Amygdala (tissue), 56 donors: ENCODE measurements at places on chromosomes 2 and 18.

- no peak for DNase-seq
These were observed 14.2 kb downstream of the LIMS2 start for GRCh38 chr2:127661072-127661649.

- DNase-seq, result no peak
These were observed 34.3 kb downstream of the MSH2 start for GRCh38 chr2:47437287-47437686.

DNA sequence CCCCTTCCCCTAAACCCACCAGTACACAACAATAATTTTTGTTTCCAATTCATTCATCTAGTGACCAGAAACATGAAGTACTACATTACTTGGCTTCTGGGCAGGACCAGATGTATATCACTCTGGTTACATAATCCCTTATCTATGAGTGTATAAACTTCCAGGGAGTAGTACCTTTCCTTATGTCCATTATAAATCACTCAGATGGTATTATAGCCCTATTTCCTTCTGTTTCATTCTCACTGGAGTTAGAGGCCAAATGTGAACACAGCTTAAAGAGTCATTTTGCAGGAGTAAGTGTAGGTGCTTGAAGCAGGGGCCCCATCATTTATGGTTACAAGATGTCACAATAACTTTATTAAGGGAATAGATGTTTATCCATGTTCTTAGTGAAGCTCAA is 894.4 kb upstream of the NXPH2 start:
- no peak for DNase-seq

GRCh38 chr2:67445652-67446268 is 48.6 kb downstream of the ETAA1 start:
- no peak for DNase-seq

DNA sequence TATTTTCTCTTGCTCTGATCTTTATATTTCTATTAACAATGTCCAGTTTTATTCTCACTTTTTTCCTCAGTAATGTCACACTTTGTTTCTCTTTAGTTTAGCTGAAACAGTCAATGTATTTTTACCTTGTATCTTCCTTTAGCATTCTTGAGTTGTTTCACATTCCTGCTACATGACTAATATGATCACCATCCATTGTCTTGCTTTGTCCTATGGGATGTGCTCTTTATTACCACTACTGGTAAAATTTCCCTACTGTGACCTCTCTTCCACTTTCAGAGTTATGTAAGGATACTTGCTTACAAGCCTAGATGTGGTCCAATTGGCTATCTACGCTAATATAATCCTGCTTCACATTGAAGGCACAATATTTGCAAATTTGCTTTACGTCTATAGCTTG is 457.9 kb downstream of the PIK3C3 start:
- no peak for DNase-seq

- no peak for DNase-seq
These were observed 17.7 kb downstream of the RPIA start for GRCh38 chr2:88709181-88709631.

DNA sequence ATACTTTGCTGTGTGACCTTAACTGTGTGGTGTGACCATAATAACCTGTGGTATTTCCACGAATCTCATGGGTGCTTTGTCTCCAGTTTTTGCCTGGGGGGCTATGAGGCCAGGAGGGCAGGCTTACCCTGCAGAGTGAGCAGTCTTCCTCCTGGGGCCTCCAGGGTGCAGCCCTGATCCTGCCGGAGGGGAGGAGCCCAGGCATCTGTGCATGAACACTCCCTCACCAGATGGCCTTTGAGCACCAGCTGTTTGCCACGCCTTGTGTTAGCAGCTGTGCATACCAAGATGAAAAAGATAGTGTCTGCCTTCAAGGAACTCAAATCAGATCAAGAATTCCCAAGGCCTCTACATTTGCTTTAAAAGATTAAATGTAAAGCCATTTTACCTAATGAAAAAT is 75.0 kb upstream of the RBM44 start:
- no peak for DNase-seq

DNA sequence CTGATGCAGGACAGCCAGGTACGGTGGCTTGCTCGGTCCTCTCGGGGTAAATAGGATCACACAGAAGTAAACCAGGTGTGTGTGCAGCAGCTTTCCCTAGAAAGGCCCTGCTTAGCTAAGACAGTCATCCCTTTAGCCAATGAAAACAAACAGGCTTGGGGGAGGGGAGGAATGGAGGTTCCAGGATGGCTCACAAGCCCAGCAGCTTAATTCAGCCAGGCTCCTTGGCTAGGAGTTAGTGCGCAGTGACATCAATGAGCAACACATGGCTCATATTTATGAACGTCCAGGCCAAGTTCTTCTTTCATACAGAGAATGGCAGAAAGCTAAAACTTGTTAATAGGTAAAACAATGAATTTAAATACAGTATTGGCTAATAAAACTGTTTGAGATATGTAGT is 10.2 kb downstream of the IAH1 start:
- no peak for DNase-seq

DNA sequence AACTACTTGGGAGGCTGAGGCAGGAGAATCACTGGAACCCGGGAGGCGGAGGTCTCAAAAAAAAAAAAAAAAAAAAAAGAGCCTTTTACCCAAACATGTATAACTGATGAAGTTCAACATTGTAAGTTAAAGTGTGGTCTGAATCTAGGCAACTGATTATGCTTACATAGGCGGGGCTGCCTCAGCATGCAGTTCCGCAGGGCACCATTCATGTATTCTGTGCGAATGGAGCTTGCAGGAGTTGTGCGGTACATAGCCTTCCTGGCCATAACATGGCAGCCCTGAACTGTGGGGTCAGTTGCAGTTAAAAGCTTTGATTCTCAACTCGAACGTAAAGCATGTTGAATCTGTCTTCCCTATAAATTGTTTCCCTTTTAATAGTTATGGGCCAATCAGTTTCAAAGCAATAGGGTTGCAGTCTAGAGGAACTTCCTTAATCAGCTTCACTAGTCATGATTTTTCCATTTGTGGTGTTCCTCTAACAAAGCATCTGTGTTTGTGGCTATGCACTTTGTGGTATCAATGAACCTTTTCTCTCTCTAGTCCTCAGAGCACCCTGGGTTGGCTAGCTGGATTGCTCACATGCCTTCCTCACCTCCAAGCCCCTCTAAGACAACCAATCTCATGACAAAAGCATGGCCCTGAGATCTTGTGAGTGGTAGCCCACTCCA is 30.6 kb upstream of the CEP68 start:
- no peak for DNase-seq

DNA sequence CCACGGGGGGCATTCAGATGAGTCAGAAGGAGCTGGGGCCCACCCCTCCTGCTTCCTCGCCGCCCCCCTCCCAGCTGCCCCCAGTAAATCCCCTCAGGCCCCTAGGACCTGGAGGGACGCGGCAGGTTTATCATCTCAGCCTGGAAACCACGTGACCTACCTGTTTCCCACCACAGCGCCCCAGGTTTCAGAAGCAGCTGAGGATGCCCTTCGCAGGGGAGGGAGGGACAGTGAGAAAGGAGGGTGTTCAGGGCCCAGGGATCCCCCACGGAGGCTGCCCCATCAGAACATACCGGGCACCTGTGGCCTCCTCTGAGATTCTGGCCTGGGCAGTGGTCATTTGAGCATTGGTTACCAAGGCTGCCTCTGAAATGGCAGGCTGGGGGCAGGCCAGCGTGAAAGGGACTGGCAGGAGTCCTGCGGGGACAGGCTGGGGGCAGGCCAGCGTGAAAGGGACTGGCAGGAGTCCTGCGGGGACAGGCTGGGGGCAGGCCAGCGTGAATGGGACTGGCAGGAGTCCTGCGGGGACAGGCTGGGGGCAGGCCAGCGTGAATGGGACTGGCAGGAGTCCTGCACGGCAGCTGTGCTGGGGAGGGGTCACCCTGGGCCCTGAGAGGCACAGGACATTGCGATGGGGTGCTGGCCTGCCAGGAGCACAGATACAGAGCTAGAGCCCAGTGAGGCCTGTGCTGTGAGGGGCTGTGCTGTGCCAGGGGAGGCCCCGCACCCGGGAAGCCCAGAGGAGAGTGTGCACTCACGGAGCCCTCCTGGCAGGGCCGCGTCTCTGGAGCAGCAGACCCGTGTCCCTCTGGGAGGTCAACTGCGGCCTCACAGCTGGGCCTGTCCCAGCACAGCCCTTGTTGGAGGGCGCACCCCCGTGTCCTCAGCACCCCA is 1.6 kb downstream of the NEU4 start:
- DNase-seq, result no peak

DNA sequence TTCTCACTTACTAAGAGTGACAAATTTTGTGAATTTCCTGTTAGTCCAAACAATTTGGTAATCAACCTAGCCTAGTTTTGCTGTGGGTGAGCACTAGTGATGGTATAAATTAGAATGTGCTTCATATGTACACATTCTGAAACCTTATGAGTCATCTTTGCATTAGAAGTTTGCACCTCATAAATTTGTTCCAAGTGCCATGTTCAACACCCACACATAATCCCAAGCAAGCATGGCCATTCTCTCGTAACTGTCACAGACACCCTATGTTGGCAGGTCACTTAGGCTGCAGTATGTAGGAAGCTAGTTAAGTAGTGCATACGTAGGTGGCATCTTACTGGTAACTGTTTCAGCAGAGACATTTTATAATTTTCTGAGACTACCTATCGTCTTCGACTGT is 46.9 kb downstream of the NAB1 start:
- DNase-seq, result no peak

- DNase-seq, result no peak
These were observed 6.1 kb downstream of the ZFP36L2 start for GRCh38 chr2:43220229-43220751.
